Fibroblast of pulmonary artery (primary cell): ENCODE measurements at places on chromosomes 12 and 14.

DNA sequence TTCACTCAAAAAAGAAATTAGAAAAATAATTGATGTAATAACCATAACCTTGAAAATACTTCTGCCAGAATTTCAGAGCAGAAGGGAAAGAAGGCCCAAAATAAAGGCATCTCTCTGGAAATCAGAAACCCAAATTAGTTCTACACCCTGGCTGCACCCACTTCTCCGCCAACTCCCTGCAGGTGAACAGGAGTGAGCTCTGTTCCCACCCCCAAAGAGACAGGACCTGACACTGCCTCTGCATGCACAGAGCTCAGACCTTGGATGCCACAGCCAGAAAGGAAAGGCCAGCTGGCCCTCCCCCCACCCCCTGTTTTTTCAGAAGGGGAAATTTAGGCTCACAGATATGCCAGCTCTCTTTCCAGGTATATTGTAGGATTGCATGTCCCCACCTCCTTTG, 228.2 kb downstream of the BCL11B start:
- no peak for DNase-seq

DNA sequence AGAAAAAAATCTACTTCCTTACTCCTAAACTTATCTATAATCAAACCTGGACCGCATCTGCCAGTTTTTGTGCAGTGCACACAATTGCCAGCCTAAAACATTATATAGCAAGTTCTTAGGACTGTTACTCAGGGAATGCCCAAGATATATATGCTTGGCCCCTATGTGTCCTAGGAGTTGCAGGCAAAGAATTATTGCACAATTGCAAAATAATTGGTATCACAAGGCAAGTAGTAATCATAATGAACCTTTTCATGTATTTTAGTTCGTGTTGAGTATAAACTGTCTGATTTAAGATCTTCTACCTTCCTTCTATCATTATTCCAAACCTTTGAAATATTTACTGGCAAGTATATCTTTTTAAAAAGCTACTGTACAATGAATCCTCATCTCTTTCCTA, 45.5 kb downstream of the TMTC3 start:
- no peak for DNase-seq

DNA sequence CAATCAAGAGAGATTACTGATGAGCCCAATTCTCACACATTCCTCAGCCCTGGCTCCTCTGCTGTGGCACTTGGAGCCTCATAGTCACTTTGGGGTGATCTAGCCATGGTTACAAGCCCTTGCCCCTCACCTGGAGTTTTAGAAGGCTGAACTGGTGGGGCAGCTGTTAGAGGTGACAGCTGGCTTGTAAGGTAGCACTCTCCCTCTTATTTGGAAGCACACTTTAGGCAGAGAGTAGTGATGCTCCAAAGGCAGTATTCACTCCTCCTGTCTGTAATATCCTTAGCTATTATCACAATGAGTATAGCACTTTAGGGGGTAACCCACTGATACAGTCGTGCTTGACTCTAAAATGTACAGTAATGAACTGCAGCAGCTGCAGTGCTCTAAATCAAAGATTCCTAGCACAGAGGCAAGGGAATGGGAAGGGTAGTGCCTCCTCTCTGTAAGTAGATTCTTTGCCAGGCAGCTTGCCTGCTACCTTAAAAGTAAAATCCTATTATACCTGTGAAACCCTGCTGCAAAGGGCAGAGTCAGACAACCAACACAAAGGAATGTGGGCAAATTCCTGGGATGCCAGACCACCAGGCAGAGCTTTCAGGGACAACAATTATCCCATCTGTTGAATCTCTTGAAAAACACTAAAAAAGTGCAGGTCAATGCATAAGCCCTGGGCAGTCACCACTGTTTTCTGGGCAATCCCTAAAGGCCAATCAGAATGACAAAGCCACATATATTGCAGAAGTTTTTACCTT, 336.3 kb downstream of the NOVA1 start:
- DNase-seq = no peak

- DNase-seq = peak; percentile 71
Observed at GRCh38 chr14:50943943-50944646, at the start of gene PYGL. PYGL (minus strand) TSS chr14:50944483; CDS start chr14:50944403, 80 bp downstream.

- peak; percentile 38 for DNase-seq
Observed at GRCh38 chr12:57142121-57142520, 5.3 kb downstream of the LRP1-AS start.

- peak; percentile 19 for DNase-seq
Observed at GRCh38 chr12:40171501-40171900, 53.3 kb upstream of the LRRK2 start.

DNA sequence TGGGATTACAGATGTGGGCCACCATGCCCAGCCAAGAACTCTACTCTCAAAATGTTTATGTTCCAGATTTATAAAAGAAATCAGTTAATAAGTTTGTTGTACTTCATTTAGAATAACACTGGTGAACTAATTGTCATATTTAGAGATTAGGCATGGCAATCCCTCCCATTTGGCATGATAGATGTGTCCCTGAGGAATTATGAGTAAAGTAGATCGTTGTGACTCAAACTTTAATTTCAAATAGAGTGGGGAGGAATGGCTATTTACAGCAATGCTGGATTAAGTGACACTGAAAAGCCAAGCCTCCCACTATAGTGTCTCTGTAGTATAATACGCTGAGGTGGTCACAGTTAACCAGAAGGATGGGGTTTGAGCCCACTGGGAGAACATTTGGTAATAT, 39.3 kb upstream of the RTRAF start:
- DNase-seq = no peak

DNA sequence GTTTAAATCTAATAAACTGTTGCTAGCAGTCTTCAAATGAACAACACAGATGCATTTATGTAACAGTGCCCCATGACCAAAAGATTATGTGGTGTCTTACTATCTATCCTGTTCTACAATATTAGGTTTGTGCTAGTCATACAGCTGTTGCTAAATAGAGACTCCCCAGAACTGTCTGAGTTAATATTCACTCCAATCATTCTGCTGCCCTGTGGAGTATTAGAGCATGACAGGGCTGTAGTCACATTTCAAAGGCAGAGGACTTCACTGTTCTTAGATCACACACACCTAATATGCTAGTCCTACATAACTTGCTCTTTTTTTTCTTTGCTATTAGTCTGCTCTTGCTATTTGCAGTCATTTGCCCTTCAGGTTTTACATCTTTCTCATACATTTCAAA, 157.6 kb upstream of the MDGA2 start:
- no peak for DNase-seq

DNA sequence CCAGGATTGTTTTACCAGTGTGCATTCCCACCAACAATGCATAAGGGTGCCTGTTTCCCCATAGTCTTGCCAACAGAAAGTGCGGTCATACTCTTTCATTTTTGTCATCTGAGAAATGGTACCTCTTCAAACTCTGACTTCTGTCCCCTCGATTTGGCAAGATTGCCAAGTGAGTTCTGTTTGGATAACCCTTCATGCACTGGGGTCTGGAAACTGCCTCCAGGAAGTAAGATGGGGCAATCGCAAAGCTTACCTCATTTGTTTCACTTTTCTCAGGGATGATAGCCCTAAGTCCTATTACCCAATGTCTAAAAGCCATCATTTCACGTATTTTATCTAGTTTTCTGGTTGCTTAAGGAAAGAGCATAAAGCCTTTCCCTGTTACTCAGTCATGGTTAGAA, 28.6 kb upstream of the NR1H4 start:
- no peak for DNase-seq

DNA sequence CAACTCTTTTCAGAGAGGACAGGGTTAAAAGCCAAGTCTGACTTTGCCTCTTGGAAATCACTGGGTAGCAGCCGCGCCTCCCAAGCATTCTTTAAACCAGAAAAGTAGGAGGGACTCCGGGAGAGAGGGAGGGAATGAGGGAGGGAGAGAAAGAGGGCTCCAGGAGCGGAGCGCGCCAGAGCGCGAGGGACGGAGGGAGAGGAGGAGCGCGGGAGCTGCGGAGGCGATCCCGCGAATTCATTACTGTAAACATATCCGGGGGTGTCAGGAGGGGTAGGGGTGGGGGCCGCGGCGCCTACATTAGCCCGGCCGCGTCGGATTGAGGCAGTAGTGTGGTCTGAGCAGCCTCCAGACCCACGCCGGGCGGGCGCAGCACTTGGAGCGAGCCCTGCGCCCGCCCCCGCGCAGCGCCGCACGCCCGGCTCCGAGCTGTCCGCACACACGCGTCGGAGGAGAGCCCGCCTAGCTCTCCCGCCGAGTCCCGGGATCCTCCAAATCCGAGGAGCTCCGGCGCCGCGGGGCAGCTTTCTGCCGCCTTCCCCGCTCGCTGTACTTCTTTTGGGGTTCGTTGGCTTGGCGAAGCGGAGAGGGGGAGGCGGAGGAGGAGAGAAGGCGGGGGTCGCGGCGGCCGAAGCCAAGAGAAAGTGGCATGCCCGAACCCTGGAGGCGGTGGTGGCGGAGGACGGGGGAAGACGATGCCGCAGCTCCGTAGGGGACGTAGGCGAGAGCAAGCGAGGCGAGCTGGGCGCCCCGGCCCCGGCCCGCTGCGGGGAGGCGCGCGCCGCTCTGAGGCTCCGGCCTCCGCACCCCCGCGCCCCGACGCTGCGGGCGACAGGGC, 3.3 kb downstream of the FLRT2 start:
- DNase-seq = peak; percentile 91

DNA sequence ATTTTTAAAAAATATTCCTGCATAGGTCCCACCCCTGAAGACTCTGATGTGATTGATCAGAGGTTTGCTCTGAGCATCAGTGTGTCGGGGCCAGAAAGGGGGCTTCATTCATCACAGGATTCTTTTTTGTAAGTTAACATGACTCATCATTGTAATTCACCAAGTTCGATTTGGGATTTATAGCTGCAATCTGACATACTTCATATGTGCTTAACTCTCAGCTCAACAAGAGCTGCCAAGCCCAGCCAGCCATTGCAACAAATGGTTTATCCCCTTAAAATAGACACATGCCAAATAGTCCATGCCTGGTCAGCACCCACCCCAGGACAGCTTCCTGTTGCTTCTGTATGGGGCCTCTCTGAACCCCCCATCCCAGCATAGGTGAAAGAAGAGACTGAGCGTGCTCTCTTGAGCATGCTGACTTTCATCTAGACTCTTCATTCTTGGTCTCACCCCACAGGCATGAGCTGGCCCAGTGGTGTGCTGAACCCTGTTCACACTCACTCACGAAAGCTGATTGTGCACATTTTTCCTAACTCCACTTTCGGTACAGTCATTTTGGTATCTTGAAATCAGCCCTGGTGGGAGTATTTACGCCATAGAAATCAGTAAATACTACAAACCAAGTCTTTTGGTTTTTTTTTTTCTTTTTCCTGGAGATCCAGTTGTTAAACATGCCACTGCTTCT, 101.4 kb downstream of the STAB2 start:
- no peak for DNase-seq

GRCh38 chr12:119019166-119019565, 37.8 kb downstream of the SRRM4 start:
- DNase-seq = no peak

DNA sequence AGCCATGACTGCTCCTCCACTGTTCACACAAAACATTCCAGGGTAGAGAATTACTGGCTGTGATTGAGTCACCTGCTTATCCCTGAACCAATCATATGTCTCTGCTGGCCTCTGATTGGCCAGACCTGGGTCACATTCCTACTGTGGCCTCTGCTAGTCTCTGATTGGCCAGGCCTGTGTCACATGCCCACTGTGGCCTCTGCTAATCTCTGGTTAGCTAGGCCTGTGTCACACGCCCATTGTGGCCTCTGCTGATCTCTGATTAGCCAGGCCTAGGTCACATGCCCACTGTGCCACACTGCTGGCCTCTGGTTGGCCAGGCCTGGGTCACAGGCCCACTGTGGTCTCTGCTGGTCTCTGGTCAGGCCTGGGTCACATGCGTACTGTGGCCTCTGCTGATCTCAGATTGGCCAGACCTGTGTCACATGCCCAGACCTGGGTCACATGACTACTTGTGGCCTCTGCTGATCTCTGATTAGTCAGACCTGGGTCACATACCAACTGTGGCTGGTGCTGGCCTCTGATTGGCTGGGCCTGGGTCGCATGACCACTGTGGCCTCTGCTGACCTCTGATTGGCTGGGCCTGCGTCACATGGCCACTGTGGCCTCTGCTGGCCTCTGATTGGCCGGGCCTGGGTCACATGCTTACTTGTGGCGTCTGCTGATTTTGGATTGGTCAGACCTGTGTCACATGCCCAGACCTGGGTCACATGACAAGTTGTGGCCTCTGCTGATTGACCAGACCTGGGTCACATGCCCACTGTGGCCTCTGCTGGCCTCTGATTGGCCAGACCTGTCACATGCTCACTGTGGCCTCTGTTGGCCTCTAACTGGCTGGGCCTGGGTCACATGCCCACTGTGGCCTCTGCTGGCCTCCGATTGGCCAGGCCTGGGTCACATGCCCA, 251.6 kb downstream of the SLC15A4 start:
- DNase-seq = no peak
